Cerebellar nuclear complex (tissue), 1 donor: ENCODE measurements at places on chromosomes 7 and 10.
A peak's percentile ranks its signal among the peaks of the same experiment; 100 is the strongest.

- no peak for DNase-seq
Measured at GRCh38 chr10:79417266-79417665, 28.2 kb downstream of the ZCCHC24 start.

DNA sequence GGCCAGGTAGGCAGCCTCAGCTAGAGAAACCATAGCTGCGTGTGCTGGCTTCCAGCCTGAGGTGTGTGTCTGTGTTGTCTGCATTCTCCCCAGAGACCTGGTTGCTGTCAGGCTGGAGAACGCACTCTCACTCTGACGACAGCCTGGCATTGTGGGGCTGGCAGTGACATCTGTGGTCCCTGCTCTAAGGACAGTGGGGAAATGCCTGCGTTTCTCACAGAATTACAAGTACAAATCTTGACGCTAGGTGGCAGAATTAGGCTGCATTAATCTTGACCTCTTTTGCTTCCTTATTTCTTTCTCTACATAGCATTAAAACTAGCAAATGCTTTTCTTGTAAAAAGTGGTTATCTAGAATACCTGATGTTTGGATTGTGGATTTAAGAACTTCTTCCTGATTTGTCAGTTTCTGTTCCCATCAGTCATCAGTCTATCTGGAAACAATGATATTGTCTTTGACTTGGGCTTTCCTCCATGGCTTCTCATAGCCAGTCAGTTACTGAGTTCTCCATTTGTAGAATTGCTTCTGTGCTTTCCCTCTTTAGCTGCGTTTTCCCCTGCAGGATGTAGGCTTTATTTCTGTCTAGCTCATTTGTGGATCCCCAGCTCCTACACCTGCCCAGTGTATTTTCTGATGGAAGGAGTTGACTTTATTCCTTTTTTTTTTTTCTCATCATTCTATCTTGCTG is 86.0 kb downstream of the FANK1 start:
- no peak for DNase-seq

DNA sequence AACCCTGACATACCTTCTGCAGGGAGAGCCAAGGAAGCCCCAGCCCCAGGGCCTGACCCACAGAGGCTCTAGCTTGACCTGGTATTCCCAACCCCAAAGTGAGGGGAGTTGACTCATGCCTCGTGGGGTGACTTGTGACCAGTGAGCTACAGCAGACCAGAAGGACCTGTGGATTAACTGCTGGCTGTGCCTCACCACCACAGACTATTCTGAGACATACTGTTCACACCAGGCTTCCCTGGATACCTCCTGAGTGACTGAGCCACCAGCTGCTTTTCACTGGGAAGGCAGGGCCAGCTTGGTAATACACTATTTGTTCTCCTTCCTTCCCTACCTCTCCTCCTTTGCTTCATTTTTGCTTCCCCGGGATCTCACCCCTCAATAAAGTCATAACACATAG is 7.3 kb downstream of the PLXNA4 start:
- DNase-seq, result no peak

GRCh38 chr7:141071260-141071854 is 2.5 kb upstream of the TMEM178B start:
- peak; percentile 22 for DNase-seq
